ENCODE measurements at places on chromosomes 7 and 10.

DNA sequence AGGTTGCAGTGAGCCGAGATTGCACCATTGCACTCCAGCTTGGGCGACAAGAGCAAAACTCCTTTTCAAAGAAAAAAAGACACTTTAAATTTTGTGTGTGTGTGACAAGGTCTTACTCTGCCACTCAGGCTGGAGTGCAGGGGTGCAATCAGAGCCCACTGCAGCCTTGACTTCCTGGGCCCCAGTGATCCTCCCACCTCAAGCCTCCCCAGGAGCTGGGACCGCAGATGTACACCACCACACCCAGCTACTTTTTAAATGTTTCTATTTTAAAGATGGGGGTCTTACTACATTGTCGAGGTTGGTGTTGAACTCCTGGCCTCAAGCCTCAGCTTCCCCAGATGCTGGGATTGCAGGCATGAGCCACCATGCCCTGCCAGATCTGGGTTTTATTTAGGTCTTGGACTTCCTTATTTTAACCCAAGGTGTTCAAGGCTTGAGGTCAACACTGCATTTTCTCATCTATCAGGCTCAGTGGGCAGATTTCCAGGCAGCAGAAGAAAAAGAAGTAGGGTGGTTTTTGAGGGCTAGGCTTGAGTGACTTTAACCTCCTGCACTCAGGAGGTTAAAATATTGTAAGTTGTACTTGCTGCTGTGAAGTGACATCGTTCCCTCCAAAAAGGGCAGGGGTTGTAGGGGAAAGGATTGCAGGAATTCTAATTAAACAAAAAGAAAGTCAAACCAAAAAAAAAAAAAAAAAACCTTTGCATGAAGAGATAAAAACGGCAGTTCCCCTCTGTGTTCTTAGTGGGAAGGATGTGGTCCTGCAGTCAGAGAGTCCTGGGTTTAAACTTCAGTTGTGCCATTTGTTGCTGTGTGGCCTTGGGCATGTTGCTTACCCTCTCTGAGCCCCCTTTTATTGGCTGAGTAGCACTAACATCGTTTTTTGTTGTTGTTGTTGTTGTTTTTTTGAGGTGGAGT, 71.5 kb downstream of the CARD11 start:
- no peak for DNase-seq

DNA sequence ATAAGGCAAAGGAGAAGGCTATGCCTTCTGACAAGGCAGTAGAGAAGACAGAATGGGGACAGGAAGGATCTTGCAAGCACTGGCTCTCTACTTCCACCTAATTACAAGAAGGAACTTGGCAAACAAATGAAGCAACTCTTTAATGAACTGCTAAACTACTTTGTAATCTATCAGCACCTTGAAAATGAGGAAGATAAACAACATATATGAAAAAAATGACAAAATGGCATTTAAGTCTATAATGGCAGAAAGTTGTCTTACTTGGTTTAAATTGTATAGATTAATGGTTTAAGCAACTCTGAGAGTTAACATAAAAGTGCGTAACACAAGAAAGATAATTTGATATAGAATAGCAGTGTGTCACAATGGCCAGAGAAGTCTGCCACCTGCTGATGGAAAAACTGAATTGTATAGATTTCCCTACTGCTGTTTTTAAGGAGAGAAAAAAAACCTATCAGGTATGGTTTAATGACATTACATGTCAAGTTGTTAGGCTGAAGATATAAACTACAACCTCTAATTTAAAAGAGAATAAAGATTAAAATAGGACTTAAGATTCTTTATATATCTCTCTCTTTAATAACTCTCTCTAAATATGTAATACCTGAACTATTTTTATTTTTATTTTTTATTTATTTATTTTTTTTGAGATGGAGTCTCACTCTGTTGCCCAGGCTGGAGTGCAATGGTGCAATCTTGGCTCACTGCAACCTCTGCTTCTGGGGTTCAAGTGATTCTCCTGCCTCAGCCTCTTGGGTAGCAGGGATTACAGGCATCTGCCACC, 11.8 kb downstream of the NT5C3A start:
- peak; percentile 41 for DNase-seq

DNA sequence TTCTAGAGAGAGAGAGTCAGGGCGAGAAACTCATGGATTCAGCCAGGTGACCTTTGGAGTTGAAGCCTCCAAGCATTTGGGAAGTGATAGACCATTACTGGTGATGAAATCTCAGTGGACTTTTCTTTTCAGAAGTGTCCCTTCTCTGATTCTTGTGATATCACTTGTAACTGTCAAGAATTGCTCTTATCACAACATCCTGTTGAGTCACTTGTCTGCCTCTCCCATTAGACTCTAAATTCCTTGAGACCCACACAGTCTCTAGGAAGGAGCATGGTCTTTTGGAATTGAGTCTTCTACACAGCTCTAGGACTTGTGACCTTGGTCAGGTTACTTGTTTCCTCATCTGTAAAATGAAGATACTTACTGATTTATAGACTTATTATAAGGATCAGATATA, 81.0 kb downstream of the CFAP58 start:
- no peak for DNase-seq

GRCh38 chr7:115940460-115941060, 90.0 kb downstream of the TFEC start:
- no peak for DNase-seq

DNA sequence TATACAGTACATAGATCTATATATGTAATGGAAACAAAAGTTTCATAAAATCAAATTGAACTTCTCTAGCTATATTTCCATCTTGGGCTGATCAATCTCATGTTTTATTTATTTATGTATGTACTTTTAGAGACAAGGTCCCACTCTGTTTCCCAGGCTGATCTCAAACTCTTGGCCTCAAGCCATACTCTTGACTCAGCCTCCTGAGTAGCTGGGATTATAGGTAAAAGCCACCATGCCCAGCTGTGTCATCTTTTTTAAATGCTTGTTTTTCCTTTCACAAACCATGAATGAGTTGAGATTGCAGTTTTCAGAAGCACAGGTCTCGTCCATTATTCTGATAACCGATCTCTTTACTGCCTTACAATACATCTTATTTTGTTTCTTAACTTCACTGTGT, 400.9 kb downstream of the KCNMA1 start:
- DNase-seq = no peak

DNA sequence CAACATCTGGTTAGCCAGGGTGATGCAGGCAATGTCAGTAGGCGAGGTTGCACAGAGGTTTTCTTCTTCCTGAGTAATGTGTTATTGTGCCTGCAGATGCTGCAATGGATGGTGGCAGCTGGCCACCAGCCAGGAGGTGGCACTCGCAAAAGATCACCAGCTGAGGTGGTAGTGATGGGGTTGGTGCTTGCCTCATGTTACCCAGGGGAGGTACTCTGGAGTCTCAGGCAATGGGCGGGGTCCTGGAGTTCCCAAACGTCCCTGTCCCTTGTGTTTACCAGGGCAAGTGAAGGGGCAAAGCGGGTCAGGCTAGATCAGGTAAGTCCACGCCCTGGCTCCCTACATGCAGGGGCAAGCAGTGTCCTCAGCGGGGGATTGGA, 21.1 kb downstream of the CLRN3 start:
- no peak for DNase-seq

GRCh38 chr7:29330136-29330535, 135.6 kb downstream of the CHN2 start:
- no peak for DNase-seq

GRCh38 chr10:50679149-50679548, 55.4 kb upstream of the SGMS1 start:
- no peak for DNase-seq

DNA sequence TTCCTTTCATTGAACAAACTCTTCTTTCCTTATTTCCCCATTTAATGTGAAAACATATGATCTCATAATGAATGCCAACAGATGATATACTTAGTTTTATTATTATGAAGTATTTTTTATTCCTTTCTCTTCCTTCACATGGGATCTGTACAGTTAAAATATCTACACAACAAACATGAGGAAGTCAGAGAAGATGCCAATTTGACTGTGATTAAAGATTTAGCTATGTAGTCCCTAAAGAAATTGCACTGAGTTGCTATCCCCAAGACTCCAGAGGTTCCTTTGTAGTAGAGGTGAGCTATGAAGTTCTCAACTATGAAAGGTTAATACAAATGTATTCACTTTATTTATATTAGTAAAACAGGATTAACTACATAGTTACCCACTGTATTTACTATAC, 60.6 kb upstream of the LRRN3 start:
- no peak for DNase-seq

DNA sequence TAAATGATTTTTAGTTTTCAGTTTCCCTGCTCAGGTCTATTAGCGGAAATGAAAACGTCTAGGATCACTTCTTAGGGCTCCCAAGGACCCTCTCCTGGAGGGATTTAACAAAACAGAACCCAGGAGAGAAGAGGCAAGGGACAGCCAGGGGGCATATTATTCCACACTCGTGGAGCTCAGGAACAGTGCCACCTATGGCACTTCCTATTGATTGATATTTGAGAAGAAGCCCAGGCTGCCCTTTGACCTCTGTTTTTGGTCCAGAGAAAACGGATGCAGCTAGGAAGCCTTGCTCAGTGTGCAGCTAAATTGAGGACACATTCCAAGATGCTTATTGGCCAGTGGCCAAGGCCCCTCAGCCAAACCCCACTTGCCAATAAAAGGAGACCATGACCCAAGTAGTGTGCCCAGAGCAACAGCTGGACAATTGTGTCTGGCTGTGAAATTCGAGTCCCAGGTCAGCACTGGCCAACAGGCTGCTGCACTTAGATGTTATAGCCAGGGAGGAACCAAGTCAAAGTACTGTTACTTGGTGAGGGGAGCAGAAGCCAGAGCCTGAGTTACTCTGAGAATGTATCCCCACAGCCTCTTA, 24.0 kb upstream of the GPNMB start:
- no peak for DNase-seq

DNA sequence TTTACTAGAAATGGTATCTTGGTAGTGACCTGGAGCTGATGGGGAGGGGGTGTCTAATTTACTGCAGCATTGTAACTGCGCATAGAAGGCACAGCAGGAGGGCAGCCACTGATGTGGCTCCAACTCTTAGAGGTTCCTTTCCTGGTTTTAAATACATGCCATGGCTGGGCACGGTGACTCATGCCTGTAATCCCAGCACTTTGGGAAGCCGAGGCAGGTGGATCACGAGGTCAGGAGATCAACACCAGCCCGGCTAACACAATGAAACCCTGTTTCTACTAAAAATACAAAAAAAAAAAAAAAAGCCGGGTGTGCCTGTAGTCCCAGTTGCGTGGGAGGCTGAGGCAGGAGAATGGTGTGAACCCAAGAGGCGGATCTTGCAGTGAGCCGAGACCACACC, 19.2 kb upstream of the SEC61G start:
- DNase-seq = no peak

- DNase-seq = no peak
These were observed 243.9 kb downstream of the GRID1 start for GRCh38 chr10:86122646-86123045.

- no peak for DNase-seq
These were observed 16.0 kb downstream of the AFAP1L2 start for GRCh38 chr10:114388275-114388674.

- no peak for DNase-seq
These were observed 513.0 kb downstream of the INHBA start for GRCh38 chr7:41189866-41190265.

GRCh38 chr7:16688249-16688648, 42.3 kb downstream of the BZW2 start:
- DNase-seq = no peak

GRCh38 chr7:95817866-95818640, 45.7 kb downstream of the DYNC1I1 start:
- DNase-seq = no peak

- peak; percentile 67 for DNase-seq
These were observed 15.1 kb downstream of the LSMEM1 start for GRCh38 chr7:112495810-112496462.

DNA sequence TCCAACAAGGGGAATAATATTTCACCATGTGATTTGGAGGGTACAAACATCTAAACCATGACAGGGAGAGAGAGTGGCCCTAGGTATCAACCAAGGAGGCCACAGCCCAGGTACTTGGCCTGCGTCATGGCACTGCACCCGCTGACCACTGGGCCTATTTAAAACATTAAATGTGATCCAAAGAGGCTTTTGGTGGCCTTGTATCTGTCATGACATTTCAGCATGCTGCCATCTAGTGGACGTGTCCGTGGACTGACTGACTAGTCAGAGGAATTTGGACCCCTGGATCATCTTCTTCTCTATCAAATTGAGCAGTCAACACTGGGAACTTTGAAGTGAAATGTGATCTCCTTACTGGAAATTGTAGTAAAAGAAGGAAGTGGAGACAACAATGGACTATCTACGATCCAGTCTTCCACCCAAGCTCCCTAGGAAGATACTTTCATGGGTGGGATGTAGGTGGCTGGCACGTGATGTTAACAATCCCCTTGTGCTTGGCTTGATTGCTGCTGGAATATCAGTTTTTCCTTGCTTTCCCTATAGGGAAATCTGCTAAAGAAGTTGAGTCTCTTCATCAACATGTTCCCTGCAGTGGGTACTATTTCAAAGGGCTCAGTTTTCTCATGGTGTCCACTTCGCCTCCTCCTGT, 24.6 kb upstream of the ITGA8 start:
- DNase-seq = peak; percentile 38

- DNase-seq = no peak
These were observed 31.1 kb downstream of the LOXL4 start for GRCh38 chr10:98236862-98237261.

- DNase-seq = no peak
These were observed 9.8 kb upstream of the CYP2C18 start for GRCh38 chr10:94673614-94674321.
